ENCODE measurements at places on chromosomes 11 and 22.

DNA sequence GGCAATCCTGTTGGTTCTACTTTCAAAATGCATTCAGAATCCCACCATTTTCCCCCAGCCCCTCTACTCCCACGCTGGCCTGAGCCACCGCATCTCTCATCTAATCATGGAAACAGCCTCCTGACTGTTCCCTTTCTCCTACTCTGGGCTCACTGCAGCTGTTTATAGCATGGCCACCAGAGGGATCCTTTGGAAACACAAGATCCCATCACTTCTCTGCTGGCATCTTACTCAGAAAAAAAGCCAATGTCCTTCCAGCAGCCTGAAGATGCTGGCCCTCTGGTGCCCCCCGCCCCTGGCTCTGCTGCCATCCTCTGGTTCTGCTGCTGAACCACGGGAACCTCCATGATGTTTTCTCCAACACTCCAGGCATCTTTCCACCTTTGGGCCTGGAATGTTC, 11.1 kb downstream of the MS4A8 start:
- DNase-seq = no peak

DNA sequence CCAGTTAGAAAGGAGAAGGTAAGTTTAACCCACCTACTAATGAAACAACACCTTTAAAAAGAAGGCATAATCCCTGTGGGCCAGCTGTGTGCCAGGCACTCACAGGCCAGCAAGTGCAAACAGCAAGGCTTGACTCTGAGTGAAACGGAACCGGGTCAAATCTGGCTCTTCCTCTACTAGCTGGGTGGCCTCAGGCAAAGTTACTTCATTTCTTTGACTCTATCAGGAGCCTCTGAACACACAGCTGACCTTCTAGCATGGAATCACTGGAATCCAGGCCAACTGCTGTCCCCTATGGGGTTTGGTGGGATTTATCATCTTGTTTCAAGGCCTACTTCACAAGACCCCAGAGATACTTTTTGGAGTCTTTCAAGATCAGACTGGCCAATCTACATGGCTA, 3.3 kb downstream of the RAB38 start:
- no peak for DNase-seq

DNA sequence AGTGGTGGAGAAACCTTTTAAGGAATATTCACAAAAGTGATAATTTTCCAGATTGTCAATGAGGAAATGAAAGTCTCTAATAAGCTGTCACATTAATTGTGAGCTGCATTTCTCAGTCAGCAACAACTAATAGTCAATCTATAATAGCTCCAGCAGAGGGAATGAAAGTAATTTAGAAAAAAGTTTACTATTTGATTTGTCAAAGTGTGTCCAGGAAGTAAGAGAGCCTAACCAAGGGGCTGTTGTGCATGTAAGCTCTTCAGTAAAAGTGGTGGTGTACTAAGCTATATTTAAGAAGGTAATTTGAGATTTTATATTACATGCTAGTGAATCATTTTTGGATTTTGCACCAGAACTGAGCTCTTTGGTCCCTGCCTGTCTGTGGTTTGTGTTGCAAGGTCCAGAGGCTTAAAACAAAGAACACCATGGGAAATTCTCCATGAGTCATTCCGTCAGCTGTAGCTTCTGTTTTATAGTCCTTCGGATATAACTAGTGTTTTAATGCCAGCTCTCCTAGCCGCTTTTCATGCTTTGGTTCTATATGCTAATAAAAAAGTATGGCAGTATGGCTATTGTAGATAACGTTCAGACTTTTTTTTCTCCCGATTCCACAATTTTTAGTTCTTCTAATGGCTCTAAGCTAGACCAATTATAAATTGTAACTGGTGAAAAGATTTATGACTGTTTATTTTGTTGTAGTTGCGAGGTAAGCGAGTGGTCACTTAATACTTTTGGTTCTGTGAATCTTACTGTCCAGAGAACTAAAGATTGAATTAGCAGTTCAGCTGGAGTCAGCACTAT, 64.6 kb downstream of the ARHGEF12 start:
- DNase-seq = no peak

DNA sequence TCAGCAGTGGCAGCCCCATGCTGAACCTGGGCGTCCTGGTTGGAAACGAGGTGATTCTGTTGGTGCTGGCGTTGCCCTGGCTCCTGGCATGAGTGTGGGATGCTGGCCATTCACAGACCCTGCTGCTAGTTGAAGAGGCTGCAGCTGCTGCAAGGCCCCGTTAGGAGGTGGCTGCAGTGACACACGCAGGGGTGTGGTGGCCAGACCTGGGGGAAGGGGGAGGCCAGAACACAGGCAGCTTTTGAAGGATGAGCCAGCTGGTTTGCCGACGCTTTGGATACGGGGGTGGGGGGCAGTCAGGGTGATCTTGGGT, 77.2 kb downstream of the MORC2 start:
- DNase-seq = no peak

GRCh38 chr22:41713004-41713403, 13.7 kb downstream of the MEI1 start:
- no peak for DNase-seq

GRCh38 chr11:10641912-10642697, 51.5 kb downstream of the IRAG1 start:
- no peak for DNase-seq

GRCh38 chr11:5004424-5005274, 10.0 kb downstream of the OR51L1 start:
- DNase-seq = no peak

DNA sequence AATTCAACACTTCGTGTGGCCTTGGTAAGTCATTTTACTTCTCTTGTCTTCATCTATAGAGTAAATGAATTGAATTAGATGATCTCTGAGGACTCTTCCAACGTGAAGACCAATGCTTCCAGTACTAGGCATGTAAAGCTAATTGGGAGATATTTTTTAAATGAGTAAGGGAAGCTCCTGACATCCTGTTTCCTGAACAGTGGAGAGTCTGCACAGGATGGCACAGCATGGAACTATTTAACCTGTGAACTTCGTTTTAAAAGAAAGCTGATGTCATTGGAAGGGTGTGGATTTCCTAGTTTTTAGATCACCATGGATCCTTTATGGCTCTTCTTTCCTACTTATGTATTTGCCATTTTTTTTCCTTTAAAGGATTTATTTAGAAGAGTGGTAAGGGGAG, 48.4 kb upstream of the HSD17B12 start:
- DNase-seq = no peak

GRCh38 chr11:32602657-32603415, 19.2 kb downstream of the EIF3M start:
- no peak for DNase-seq

DNA sequence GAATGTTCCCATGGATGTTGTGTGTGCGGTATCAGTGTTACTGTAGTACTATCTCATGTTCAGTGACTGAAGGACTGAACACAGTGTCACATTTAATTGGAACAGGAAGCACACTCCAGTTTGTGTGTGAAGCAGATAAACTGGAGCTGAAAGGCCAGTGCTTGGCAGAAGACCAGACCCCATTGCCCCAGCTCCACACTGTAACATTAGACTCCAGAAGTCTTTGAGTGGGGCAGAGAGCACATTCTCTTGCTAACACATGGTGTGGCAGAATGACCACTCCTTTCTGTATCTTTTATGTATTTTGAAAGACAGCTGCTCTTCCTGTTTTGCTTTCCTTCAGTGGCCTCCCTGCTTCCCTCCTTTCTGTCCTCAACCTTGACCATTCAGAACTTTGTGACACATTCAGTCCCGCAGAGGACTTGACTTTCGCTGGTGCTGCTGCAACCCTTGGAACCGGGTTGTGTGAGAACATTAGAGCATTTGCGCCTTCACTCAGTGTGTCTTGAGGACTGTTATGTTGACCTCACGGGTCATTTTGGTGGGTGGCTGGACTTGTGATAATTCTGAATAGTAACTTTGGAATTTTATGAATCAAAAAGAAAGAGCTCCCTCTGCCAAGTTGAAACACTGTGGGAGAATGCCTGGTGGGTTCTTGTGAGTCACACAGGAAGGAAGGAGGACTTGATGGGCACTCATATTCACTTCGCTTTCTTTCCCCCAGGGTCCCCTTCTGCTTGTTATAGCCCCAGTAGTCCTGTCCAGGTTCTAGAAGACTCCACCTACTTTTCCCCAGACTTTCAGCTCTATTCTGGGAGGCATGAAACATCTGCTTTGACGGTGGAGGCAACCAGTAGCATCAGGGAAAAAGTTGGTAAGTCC, 26.4 kb downstream of the AMOTL1 start:
- no peak for DNase-seq

DNA sequence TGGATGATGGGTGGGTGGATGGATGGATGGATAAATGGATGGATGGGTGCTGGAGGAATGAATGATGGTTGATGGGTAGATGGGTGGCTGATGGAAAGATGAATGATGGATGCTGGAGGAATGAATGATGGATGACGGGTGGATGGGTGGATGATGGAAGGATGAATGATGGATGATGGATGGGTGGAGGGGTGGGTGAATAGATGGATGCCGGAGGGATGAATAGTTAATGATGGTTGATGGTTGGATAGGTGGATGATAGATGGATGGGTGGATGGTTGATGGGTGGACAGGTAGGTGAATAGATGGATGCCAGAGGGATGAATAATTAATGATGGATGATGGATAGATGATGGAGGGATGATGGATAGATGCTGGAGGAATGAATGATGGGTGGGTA, 41.4 kb downstream of the ANO1 start:
- no peak for DNase-seq

DNA sequence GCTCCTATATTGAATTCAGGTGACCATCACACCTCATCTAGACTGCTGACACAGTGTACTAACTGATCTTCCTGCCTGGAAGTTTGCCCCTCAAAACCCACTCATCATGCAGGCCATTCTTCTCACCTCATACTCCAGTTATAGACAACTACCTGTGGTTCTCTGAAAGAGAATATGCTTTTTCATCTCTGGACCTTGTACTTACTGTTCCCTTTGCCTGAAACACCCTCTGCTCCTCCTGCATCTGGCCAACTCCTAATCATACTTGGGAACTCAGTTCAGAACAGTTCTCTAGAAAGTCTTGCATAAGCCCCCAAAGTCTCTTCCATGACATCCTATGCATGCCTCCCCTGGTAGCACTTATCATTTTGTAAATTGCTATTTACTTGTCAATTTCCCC, 28.2 kb upstream of the P4HA3 start:
- DNase-seq = no peak

DNA sequence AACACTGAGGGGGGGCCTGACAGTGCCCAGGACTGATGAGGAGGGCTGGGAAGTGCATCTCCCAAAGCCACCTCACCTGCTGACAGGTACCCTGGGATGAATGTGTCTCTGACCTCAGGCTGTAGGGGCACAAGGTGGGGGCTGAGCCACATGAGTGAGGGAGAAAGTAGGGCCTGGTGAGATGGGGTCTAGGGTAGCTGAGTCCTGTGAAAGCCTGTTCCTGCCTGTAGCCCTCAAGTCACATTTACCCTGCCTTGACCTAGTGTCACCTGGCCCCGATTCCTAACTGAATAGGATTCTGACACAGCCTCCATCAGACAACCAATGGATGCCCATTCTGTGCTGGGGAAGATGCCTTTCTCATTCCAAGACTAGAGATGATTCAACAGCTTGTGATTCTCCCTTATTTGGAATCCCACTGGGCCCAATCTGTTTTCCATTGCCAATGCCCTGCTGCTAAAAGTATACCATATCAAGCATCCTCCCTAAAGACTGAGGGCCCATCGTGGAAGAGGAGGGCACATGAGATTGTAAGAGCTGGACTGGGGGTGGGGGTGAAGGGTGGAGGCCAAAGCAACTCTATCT, 11.1 kb upstream of the RFPL1 start:
- no peak for DNase-seq

DNA sequence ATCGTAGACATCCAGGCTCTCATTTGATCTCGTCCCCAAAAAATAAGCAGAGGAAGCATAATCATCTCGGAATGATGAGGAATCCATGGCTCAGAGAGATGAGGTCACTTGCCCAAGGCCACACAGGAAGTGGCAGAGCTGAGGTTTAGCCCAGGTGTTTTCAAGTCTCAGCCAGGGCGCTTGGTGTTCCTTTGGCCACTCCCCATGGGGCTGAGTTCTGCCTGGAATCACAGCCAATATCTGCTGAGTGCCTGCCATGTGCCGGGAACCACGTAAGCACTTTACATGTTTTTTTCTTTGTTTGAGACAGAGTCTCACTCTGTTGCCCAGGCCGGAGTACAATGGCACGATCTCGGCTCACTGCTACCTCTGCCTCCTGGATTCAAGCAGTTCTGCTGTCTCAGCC, 29.5 kb upstream of the MYH9 start:
- no peak for DNase-seq

GRCh38 chr22:30371981-30372380, 15.2 kb downstream of the CCDC157 start:
- no peak for DNase-seq

DNA sequence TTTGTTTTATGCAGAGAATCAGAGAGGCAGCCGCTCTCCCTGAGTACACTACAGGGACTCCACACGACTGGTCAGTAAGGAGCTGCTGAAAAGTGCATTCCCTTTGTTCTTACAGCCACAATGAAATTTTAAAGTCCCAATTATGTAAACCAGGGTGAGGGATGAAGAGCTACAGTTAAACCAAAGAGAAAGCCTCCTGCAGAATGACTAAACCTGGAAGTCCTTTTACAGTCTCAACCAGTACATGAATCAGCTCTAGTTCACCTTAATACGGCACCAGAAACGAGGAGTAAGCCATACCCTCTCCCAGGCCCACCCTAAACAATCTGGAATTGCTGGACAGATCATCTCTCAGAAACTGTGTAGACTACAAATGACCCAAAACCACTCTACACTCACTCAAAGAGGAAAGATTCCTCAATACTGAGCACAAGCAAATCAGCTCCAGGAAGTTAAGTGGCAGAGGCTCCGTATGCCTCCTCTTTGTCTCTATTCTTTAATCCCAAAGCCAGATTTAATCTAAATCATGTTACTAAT, 113.1 kb downstream of the RBFOX2 start:
- DNase-seq = no peak

DNA sequence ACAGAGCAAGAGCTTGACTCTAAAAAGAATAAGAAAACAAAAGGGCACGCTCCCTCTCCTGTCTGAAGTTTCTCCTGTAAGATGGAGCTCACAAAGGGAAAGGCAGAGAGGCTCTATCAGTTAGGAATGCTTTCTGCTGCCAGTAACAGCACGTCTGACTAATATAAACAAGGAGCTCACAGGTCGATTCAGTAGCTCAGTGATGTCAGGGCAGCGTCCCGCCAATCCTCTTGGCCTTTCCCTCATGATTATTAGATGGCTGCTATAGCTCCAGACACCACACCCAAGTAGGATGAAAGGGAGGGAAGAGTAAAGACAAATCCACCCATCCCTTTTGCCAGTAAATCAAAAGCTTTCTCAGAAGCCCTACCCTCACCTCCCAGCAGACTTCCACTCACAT, 51.3 kb upstream of the HMGXB4 start:
- no peak for DNase-seq

DNA sequence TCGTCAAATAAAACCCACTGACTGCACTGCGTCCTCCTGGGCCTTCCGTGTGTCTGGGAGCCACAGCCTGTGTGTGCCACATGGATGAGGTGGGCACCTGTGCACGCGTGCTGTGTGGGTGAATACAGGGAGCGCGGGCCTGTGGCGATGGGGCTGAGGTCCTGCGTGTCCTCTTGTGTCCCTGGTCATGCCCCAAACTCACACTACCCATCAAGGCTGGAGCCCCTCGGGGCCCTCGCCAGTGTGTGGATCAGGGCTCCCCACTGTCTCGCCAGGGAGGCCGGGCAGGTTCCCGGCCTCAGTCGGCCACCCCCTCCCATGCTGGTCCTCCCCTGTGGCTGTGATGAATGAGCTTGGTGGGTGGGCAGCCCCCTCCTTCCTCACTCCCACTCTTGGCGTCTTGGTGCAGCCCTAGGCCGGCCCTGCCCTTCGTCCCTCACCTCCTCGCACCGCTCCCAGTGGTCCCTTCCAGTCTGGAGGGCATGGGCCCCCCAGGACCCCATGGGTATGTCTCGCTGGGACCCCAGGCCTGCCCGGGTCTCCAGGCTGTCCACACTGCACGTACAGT, 707 bp upstream of the CD151 start:
- DNase-seq = no peak

GRCh38 chr11:62622476-62623089, 797 bp upstream of the B3GAT3 start:
- DNase-seq = no peak

Data from activated T-helper 9 cell treated with anti-CD3 and anti-CD28 coated beads, Interleukin-2, amount 50 U/mL, for 16 hours (primary cell).